ENCODE measurements at places on chromosomes 13 and 19.

- no peak for DNase-seq
Measured at GRCh38 chr19:5035793-5036697, 67.1 kb downstream of the KDM4B start.

DNA sequence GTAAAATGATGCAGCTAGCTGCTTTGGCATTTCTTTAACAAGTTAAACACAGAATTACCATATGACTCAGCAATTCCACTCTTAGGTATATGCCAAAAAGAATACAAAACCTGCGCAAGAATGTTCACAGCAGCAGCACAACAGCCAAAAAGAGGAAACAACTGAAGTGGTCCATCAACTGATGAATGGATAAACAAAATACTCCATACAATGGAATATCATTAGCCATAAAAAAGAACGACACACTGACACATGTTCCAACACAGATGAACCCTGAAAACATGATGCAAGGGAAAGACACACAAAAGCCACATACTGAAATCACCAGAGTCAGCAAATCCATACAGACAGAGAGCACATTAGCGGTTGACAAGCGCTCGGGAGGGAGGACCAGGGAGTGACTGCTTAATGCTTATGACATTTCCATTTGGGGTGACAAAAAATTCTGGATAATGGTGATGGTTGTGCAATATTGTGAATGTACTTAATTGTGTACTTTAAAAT, 3.0 kb downstream of the PCID2 start:
- DNase-seq, result no peak

DNA sequence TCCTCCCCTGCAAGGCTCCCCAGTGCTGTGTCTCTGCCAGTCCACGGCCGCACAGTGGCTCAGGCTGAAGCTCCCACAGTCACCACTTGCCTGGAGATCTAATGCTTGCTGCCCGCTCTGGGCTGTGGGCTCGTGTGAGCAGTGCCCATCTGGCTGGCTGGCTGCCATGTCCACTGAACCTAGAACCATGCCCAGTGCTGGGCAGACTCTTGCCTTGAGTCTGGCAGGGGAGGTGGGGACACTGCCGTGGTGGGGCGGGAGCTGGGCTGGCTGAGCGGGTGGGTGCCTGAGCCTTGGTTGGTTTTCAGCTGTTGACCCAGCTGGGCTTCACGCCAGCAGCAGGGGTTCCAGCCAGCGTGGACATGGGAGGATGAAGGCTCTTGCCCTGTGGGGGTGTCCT, 52.3 kb downstream of the CRTC1 start:
- no peak for DNase-seq

DNA sequence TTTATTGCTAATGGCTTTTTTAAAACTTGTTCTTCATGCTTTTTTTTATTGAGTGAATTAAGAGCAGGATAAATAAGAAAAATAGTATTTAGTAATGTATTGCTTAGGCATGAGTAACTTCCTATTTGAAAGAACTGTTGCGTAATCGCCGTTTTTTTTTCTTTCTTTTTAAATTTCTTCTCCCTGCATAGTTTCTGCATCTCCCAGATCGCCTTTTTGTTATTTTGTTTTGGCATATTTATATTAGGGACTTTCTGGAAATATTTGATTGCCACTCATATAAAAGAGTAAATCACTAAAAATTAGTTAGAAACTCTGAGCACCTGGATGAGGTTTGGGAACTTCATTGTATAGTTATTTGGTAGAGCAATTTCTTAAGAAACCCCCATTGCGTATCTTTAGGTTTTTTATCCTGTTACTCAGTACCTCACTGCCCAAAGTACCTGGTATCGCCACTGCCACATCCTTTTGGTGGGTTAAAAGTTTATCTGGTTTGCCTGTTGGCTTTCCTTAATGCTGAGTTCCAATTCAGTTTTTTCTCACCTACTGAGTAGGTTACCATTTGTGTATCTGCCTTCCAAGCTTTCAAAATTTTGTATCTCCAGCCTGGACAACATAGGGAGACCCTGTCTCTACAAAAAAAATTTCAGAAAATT, 36.2 kb upstream of the LPAR6 start:
- DNase-seq, result no peak

DNA sequence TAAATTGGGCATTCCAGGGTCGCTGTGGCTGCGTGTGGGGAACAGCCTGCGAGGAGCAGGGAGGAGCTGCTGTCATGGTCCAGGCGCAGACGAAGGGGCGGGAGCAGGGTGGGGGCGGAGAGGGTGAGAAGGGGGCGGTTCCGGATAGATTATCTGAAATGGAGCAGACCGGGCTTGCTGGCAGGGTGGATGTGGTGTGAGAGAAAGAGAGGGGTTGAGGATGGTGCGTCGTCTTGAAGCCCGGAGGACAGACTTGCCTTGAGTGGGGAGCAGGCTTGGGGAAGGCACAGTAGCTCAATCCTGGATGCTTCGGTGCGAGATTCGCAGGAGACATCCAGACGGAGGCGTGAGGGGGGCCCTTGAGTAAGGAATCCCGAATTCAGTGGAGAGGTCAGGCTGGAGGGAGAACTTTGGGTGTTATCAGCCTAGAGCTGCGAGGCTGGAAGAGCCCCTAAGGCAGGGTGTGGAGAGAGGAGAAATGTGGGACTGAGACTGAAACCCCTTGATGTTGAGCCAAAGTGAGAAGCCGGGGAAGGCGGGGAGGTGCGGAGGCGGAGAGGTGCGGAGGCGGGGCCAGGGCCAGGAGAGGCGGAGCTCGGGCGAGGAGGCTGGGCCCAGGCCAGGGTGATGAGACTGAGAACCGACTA, 40.6 kb downstream of the DPF1 start:
- DNase-seq, result no peak

DNA sequence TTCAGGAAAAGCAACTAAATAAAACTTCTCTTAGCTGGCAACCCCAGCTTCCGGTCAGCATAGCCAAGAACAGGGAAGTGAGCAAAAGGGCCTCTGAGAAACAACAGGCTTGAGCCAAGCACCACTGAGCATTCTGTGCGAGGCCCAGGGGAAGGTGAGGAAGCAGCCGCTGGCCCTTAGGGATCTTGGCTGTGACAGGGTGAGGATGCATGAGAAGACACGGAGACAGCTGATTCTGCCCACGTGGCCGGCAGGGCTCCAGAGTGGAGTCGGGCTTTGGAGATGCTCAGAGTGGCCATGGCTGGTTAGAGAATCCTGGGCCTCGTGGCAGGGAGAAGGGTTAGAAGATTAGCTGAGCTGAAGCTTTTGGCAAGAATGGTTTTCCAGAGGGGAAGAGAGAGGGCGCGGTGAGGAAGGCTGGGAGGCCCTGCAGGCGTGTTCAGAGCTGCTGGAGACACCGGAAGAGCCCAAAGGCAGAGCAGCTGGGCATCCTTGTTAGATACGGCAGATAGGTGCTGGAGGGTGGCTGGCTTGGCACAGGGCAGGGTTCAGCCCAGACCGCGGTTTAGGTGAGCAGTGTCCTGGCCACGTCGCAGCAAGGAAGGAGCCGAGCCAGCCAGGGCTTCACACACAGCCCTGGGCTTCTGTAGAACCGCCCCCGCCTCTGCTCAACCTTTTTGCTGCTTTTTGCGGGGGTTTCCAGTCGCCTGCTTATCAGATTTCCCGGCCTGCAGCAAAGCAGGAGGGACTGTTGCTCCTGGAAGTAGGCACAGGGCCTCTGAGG, 17.3 kb downstream of the UPF1 start:
- DNase-seq, result no peak

GRCh38 chr19:31338069-31338776, 11.0 kb downstream of the TSHZ3 start:
- no peak for DNase-seq

DNA sequence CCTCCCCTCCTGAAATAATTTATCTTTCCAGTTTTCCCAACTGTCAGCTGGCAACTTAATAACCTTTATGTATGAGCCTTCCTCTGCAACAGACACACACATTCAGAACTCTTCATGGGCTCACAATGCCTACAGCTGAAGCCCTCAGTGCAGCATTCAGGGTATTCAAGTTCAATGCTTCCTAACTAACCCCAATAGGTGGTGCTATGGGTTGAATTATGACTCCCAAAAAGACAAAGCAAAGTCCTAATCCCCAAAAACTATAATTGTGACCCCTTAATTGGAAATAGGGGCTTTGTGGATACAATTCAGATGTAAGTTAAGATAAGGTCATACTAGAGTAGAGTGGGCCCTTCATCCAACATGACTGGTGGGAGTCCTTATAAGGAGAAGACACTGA, 202.2 kb downstream of the SUCLA2 start:
- no peak for DNase-seq

GRCh38 chr13:45047394-45048310, 58.3 kb downstream of the GPALPP1 start:
- DNase-seq, result peak; percentile 63

DNA sequence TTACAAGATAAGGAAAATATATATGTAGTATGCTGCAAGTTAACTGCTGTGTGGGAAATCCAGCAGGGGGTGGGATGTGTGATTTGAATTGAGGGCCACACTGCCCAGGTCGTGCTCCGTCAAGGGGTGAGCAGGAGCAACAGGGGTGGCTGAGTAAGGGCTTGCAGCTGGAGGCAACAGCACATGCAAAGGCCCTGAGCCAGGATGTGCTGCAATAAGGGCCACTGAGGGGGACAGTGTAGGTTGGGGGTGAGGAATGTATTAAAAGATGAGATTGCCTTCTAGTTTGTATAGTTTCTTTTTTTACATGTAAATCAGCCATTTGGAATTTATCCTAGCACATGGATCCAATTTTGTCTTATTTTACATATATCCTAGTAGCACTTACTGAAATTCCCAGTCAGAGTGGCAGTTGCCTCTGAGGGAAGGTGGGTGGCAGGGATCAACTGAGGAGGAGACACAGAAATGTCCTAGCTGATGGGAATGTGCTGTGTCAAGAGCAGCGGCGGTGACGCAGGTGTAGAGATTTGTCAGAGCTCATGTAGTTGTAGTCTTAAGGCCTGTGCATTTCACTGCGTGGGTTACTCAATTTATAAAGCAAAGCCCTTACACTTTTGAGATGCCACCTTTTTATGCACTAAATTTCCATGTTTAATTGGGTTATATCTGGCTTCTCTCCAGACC, 5.4 kb upstream of the RBM42 start:
- no peak for DNase-seq

DNA sequence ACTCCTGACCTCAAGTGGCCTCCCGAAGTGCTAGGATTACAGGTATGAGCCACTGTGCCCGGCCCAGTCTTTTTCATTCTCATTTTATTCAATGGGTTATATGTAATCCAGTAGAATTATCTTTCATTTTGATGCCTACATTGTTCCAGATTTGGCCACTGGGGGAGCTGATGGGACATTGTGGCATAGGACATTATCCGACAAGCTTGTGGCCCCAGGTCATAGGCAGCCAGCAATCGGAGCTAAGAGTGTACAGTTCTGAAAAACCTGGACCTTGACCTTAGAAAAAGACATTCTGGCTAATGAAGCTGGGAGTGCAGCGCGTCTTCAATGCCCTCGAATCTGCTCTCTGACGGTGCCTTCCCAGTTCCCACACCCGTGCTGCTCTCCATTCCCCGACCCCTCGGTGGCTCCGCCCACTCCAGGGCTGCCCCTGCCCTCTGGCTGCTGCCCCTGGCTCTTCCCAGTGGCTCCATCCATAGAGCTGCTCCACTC, 108.7 kb downstream of the TEX29 start:
- DNase-seq, result peak; percentile 41

DNA sequence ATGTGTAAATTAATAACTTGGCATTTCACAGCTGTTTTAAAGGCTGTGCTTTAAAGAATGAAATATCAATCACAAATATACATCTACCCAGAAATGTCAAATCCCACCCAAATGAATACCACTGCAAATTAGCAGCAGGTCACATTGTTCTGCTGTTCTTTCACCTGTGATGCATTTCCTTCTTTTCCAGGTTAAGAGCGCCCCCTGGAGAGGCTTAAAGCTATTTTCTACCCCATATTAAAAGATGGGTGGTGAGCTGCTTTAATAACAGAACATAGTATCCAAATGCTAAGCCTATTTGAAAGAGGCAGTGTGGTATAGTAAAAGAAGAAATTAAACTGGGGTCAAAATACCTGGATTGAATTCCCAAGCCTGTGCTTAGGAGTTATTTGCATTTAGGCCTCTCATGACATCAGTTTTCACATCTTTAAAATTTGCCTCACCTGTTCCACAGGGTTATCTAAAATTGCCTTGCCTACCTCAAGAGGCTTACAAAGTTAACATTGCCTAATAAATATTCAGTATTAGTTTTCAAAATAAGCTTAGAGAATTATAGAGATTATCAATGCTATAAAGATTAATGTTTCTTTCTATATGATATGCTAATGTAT, 396.9 kb upstream of the SLITRK5 start:
- peak; percentile 38 for DNase-seq

- DNase-seq, result no peak
Measured at GRCh38 chr19:47587295-47587694, 14.3 kb upstream of the ZNF541 start.

DNA sequence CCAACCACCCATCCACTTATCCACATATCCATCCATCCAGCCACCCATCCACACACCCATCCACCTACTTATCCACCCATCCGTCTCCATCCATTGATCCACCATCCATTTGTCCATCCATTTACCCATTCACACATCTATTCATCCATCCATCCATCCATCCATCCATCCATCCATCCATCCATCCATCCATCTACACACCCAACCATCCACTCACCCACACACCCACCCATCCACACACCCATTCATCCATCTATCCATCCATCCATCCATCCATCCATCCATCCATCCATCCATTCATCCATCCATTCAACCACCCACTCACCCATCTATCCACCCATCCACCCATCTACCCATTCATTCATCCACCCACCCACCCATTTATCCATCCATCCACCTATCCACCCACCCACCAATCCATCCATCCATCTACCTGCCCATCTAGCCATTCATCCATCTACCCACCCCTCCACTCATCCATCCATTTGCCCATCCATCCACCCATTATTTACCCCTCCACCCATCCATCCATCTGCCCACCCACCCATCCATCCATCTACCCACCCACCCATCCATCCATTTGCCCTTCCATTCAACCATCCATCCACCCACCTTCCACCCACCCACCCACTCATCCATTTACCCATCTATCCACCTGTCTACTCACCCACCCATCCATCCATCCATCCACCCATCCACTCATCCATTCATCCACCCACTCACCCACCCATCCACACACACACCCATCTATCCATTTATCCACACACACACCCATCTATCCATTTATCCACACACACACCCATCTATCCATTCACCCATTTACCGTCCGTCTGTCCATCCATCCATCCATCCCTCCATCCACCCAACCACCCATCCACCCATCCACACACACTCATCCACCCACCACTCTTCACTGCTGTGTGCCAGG, 2.5 kb upstream of the TMPRSS9 start:
- no peak for DNase-seq

DNA sequence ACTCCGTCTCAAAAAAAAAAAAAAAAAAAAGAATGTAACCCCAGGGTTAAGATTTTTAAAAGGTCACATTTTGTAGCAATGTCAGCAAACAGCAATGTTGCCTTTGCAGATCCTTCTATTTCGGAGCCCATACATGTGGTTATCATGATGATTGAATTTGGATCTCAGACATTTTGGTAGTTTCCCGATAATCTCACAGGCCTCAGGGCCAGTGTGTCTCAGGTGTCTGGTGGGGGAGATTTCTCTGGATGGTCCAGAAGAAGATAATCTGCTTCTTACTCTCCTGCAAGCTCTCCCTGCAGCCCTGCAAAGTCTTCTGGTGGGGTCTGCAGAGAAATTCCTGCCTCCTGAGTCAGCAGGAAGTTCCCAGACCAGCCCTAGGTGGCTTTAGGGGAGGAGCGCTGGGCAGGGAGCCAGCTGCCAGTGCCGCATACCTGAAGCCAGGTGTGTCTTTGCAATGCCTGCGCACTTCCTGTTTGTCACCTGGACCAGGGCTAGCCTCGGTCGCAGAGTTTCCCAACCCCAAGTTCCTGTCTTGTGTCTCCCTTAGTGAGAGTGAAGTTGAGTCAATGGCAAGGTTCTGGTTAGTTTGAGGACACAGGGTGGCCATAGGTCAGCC, 1.4 kb downstream of the SH2D3A start:
- DNase-seq, result no peak

- DNase-seq, result peak; percentile 28
Measured at GRCh38 chr19:56155124-56155687, 14.1 kb downstream of the ZNF444 start.
